DMS79 treated with DMSO at 0.1 percent for 48 hours (cell line): ENCODE measurements at places on chromosomes 2 and 18.
A peak's percentile ranks its signal among the peaks of the same experiment; 100 is the strongest.

- no peak for DNase-seq
Observed at GRCh38 chr18:34660572-34660971, 49.5 kb upstream of the DTNA start.

GRCh38 chr18:34773961-34774766 lies 64.1 kb downstream of the DTNA start:
- DNase-seq, result peak; percentile 94

DNA sequence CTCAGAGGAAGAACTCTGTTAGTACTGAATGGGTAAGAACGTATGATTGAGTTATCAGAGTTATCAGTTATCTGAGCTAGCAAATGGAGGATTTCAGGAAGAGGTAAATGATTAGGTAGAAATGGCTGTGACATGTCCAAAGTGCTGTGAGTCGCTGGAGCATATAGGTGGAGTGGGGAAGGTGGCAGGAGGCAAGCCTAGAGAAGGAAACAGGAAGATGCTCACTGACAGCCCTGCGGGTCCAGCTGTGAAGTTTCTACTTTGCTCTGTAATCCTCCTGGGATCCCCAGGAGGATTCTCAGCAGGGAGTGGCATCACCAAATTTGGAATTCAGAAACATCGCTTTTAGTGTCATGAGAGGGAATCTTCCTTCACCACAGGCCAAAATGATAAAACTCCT lies 52.0 kb downstream of the GYPC start:
- no peak for DNase-seq

DNA sequence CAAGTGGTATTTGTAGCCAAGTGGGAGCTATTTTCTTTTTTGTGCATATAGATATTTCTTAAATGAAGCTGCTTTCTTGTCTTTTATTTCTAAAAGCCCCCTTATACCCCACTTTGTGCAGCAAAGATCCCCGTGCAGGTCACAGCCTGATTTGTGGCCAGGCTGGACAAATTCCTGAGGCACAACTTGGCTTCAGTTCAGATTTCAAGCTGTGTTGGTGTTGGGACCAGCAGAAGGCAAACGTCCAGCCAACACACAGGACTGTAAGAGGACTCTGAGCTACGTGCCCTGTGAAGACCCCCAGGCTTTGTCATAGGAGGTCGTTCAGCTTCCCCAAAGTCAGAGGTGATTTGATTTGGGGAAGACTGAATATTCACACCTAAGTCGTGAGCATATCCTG lies 21.9 kb downstream of the FOSL2 start:
- DNase-seq, result no peak

DNA sequence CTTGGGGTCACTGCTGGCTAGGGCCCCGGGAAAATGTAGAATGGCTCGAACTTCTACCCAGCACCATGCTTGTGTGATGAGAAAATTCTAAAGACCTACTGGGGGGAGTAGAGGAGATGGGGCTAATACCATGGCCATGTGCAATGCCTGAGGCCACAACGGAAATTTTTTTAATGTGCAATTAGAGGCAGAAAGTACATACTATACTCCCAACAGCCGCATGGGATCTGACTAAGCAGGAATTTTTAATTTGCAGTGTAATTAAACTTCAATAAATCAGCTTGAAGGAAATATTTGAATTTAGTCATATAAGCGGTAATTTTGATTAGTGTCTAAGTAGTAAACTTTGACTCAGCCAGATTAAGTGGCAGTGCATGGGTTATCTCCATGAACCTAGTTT lies 53.2 kb upstream of the CNGA3 start:
- DNase-seq, result no peak

GRCh38 chr2:155841442-155841841 lies 491.1 kb downstream of the NR4A2 start:
- DNase-seq, result no peak

- DNase-seq, result no peak
Observed at GRCh38 chr2:27932396-27932795, 41.9 kb downstream of the BABAM2 start.
